ENCODE measurements at places on chromosomes 4 and X.

DNA sequence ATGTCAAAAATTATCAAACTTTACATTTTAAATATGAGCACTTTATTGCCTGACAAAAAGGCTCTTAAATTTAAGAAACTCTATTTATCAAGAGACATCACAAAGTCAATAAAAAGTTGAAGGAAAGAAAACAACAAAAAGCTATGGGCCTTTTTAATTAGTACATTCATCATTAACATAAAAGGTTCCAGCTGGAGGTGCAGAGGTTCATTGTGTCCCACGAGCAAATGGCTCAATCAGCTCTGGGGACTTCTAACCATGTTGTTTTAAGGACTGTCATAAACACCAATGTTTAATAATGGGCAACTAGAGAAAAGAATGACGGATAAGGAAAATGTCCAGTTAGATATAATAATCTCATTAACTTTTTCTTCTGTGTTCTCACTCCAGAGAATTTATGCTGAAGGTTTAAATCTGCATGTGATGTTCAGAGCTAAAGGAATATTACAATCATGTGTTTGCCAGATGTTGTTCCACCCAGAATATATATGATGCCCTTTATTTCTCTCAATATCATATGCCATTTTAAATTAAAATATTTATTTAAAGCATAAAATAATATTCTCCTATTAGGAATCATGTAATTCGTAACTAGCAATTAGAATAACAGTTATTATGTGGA is 840.3 kb upstream of the ADGRL3 start:
- DNase-seq = no peak

- DNase-seq = no peak
Observed at GRCh38 chr4:89142691-89143669, 31.6 kb downstream of the TIGD2 start.

GRCh38 chr4:83961575-83961974 is 425.7 kb downstream of the GPAT3 start:
- DNase-seq = no peak

GRCh38 chr4:77076889-77077635 is 1.3 kb upstream of the CCNI start:
- no peak for DNase-seq

DNA sequence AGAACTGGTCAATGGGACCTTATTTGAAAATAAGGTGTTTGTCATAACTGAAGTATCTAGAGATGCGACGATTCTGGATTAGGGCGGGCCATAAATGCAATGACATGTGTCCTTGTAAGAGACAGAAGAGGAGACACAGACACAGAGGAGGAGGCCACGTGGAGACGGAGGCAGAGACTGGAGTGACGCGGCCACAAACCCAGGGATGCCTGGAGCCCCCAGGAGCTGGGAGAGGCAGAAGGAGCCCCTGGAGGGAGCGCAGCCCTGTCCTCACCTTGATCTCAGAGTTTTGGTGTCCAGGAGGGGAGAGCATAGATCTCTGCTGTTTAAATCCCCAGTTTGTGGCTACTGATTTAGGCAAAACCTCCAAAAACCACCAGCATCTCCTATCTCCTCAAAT is 5.0 kb downstream of the GTPBP6 start:
- no peak for DNase-seq

DNA sequence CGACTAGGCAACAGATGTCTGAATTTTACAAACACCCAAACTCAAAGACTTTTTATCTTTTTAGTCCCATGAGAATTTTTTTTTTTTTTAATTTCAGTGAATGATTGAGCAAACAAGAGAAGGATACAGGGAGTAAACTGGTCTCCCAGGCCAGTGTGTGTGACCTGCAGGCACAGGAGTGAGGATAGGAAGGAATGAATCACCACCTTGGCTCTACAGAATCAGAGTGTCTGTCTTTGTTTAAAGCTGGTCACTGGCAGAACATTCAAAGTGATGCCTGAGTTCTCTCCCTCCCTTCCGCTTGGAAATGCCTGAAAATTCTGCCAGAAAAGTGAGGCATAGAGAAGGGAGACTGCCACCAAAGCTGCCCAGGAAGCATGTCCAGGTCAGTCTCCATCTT is 69.5 kb downstream of the PARM1 start:
- no peak for DNase-seq

DNA sequence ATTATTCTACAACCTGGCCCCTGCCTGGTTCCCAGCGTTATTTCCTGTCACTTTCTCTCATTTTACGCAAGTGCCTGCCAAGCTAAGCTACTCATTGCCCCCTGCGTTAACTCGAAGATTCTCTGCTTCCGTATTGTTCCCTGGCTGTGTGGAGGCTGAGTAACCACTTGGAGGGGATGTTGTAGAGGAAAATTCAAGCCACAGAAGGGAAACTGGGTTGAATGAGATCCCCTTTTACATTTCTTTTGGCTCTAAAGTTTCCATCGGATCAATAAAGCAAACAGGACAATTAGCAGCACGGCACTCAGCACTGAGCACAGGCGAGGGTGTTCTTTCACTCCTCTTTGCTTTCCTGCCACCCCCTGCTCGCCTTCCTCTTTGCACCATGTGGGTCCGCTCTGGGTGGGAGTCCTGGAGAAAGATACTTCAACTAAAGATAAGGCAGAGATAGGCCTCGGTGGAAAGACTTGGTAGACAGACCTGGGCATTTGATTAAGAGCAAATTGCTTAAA is 4.2 kb upstream of the TMSB4X start:
- no peak for DNase-seq

- no peak for DNase-seq
Observed at GRCh38 chrX:132406106-132406505, 82.7 kb downstream of the MBNL3 start.

- DNase-seq = no peak
Observed at GRCh38 chr4:96097040-96097607, 257.2 kb downstream of the PDHA2 start.

DNA sequence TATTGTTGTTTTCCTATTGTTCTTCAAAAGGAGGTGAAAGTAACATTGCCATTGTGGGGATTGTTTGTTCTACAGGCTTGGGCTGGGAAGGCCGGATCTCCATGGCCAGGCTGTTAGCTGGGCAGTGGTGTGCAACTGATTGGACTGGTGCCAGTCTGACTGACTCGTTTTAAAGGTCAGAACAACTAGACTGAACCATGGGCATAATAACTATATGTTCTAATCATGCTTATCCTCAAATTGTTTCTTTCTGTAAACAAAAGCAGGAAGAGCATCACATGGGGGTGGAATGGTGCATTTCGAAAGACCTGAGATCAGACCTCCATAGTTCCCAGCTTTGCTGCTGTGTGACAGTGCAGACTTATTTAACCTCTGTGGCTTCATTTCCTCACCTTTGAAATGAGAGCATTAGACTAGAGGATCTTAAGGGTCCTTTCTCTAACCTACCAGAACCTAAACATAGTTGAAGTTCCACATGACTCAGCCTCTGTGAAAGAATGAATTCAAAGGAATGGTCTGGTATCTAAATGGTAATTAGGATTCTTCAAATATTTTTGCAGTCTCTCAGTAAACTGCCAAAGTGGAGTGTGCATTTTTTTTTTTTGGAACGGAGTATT is 66.7 kb upstream of the PGRMC2 start:
- DNase-seq = no peak

DNA sequence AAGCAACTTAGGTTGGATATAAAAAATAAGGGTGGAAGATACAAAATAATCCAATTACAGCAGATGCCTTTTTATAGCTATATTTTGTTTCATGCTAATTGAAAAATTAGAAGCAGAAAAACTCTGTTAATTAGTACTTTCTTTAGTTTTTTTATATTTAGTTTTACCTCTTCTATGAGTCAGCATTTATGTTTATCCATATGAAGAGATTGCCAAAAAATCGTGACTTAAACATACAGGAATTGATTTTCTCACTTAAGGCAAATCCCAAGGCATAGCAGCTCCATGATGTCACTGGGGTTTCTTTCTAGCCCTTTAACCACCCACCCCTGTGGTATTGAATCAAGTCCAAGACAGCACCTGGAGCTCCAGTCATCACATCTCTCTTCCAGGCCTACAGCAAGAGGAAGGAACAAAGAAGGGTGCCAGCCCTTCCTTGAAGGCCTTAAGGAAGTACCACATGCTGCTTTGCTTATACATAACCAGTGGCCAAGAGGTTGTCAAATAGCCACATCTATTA is 365.8 kb upstream of the TENM3 start:
- no peak for DNase-seq

- no peak for DNase-seq
Observed at GRCh38 chr4:101621120-101621519, 169.4 kb upstream of the BANK1 start.

DNA sequence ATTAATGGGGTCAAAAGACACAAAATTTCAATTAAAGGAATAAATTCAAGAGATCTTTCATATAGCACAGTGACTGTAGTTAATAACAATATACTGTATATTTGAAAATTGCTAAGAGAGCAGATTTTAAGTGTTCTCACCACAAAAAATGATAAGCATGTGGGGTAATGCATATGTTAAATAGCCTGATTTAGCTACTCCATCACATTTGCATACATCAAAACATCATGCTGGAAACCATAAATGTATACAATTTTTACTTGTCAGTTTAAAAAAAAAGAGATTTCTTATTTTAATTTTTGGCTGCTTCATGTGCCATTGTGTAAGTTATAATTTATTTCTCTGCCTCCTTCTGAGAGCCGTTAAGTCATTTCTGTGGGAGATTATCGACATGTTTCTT is 65.9 kb downstream of the FAM184B start:
- DNase-seq = no peak

DNA sequence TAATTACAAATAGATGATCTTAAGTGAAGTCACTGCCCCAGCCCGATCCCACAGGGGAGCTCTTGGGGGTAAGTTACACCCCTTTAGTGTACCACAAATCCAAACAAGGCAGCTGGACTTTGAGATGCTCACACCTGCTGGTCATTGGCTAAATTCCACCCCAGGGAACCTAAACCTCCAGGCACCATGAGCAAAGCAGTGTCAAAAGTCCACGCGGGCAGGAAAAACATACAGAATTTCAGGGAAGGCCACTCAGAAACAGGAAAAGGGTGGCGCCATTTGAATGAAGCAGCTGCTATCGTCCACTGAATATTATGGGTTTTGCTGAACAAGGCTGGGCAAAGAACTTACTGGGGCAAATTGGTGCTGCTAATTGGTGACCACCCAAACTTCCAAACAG is 30.9 kb downstream of the SUPT20HL1 start:
- no peak for DNase-seq

DNA sequence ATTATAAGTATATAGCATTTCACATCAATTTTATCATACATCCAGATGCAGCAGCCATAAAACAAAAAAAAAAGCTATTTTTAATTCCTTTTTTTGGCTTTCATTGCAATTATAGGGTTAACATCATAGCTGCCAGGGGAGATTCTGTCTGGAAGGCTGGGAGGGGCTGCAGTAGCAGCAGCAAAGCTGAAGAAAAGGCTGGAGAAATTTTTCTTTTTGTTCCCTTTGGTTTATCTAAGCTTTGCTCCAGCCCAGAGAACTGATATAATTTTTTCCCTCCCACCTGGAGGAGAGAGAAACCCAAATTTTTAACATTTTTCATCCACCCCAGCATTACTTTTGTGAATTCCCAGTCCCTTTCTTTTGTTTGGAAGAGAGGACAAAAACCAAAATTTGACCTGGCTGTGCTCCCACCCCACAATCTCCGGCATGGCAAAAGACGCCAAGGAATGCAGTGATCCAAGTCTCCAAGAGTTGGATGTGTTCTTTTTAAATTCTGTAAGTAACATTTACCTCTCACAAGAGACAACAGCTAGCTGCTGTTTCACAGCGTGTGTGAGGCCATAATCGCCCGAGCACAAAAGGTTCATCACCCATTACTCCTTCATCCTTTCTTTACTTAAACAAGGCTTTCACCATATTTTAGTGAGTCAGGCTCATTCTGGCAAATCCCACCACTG is 25.1 kb upstream of the FAM156A start:
- no peak for DNase-seq

GRCh38 chr4:7059662-7060061 is 8.2 kb downstream of the GRPEL1 start:
- no peak for DNase-seq

- no peak for DNase-seq
Observed at GRCh38 chr4:139795527-139796314, 130.1 kb downstream of the MGST2 start.

GRCh38 chr4:110411574-110412011 is 64.4 kb upstream of the ENPEP start:
- DNase-seq = no peak

DNA sequence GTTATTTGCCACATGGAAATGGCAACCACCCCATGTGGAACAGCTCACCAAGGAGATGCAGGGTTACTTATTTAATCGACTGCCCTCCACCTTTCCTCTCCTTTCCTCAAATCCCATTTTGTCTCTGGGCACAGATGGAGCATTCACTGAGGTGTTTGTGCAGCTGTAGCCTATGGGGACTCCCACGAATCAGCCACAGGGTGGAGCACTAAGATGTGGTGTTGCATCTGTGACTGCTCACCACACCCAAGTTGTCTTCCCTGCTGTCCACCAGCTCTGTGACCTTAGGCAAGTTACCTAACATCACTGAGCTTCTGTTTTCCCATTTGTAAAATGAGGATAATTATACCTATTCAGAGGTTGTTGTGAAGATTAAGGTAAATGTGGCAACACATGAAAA is 252.4 kb upstream of the CPEB2 start:
- DNase-seq = no peak

DNA sequence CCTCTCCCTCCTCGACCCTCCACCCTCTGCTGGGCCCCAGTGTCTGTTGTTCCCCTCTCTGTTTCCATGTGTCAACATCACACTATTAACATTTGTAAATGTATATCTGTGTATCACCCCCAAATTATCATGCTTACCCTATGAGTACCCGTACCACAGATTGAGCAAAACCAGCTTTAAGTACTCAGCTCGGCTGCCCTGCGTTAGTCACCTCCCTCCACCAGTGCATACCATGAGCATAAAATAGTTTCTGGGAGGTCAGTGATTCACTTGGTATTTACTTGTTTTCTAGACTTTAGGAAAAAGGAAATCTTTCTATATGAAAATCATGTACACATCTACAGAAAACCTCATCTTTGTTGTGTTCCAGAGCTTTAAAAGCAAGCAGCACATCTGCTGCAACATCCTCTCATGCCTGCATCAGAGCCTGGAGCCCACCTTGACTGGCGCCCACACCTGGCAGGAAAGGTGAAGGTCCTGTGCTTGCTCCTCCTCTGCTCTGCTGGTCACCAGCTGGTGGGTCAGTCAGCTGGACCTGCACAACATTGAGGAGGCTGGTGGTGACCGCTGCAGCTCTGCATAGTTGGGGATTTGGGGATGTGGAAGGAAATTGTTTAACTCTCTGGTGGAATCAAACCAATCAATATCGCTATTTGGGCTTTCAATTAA is 214.4 kb upstream of the KLF3 start:
- DNase-seq = no peak

GRCh38 chr4:100190643-100191600 is 654 bp upstream of the DDIT4L start:
- DNase-seq = no peak

DNA sequence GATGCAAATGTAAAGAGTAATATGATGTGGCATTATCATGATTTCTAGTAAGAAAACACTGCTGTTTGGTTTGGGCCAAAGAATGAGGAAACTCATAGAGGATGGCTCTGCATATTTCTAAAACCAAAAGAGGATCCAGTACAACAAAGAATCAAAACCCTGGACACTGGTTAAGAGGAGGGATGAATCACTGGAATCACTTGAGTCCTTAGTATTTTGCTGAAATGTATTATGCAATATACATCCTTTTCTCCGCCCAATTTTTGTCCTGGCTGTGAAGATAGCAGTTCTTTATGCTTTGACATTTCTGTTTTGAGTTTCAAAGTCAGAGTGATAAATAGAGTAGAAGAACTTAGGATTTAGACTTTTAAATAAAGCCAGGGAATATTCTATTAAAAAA is 345.9 kb downstream of the PACRGL start:
- no peak for DNase-seq

Measured in stimulated activated CD8-positive, alpha-beta memory T cell treated with anti-CD3 and anti-CD28 coated beads, Interleukin-7, amount 100 ng/mL, for 1 hour (primary cell).